Activated CD8-positive, alpha-beta memory T cell treated with anti-CD3 and anti-CD28 coated beads for 36 hours (primary cell): ENCODE measurements at places on chromosomes 5 and 9. TPM values are rescaled to one million over a fixed set of nuclear protein-coding genes. Genes with fewer than 3 reads are reported as not detected.

MEGF10 gene
- not detected for total RNA-seq

TTC1 gene
- 71.8 TPM for total RNA-seq

GLRA1 gene
- not detected for total RNA-seq

FBN2 gene
- total RNA-seq = not detected

SCAMP1 gene
- total RNA-seq = 19.0 TPM
